ENCODE measurements at places on chromosomes 5 and 9.

DNA sequence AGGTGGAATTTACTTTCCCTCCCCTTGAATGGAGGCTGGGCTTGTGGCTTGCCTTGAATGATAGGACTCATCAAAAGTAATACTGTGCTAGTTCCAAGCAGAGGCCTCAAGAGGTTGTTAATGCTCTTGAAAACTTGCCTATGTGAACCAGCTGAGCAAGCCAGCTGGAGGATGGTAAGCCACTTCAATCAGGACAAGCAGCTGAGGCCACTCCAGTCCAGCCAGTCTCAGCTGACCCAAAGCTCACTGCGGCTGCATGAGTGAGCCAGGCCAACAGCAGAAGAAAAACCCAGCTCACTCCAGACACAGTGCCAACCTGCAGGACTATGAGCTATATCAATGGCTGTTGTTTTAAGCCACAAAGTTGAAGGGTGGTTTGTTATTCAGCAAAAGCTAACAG lies 182.8 kb downstream of the MCTP1 start:
- no peak for DNase-seq

DNA sequence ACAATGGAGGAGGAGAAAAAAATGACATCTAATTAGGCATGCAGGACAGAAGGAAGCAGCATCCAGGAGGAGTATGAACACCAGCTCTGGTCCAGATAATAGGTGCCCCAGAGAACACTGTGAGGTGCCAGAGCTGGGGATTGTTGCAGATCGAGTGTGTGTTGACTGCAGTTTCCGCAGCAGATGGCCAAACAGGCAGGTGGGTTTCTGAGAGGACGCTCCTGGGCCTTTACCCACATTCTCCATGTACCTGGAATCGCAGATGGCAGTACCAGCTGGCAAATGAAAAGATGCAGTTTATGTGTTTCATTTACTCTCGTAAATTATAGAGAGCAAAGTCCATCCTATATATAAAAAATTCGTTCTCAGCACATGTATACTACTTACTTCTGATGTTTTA lies 182.2 kb upstream of the ISL1 start:
- DNase-seq, result no peak

- no peak for DNase-seq
These were observed 76.6 kb upstream of the PAM start for GRCh38 chr5:102678267-102679058.

DNA sequence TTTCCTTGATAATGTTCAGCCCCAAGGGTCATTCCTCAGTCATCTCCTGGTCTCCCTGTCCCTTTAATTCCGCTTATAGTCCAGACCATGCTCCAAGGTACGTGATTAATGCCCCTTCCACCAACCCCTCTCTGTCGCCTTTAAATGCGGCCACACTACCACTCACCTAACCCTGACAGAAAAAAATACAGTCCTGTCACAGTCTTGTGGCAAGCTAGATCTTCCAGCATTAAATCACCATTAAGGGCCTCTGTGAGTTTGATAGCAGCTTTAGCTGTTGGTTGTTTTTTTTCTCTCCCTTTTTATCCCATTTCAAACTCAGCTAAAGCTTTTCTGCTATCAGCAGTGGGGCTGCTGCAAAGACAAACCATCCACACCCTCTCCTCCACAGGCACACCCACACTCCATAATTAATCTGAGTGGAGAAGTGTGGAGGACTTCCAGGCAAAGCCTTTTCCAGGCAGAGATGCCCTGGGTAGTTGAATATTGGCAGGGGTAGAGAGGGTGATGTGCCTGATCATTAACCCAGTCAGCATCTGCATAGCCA lies 522.7 kb upstream of the CLINT1 start:
- DNase-seq, result no peak

DNA sequence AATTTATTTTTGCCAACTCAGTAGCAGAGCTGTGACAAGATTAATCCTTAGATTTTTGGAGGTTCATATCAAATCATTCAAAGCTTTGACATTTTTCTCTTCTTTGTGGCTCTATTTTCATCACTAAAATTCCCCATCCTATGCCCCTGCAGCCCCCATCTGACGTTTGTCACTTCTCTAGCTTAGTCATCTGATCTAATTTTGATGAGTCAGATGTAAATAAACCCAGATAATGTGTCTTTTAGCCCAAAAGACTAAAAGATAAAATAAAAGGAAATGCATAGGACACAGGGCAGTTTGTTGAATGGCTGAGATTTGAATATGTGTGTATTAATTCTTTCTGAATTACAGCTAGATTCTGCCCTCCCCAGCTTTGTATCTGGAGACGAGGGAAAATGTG lies 897 bp upstream of the HSPB3 start:
- no peak for DNase-seq

DNA sequence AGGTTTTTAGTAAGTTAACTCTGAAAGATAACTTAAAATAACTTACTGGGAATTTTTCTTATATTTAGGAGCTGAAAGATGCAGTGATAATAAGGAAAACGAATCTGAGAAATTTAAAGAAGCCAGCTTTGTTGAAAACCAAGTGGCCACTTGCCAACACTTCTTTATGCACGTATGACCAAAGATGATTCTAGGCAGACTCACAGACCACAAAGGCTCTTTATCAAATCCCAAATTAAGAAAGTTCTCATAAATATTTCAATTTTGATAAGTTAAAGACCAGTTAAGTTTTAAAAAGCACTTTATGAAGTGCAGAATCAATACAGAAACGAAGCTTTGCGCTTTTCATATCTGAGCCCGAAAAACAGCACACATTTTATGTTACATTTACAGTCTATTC lies 1.5 kb downstream of the AFF4 start:
- no peak for DNase-seq

DNA sequence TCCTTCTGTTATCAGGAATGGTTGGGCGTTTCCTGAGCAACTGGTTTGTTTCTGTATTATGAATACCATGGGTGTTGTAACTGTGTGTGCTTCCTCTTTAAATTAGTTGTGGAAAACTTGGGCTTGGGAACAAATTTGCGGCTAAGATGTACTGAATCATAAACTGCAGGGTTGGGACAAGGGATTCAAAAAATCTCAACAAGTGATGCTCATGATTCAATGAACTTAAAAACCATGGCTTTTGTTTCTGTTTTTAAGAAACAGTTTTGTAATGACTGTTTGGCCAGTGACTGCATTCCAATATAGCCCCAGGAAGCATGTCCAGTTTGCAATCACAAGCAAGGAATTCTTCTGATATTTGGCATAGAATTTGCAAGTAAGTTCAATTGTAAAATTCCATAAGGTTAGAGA lies 657.5 kb upstream of the WWC1 start:
- no peak for DNase-seq

DNA sequence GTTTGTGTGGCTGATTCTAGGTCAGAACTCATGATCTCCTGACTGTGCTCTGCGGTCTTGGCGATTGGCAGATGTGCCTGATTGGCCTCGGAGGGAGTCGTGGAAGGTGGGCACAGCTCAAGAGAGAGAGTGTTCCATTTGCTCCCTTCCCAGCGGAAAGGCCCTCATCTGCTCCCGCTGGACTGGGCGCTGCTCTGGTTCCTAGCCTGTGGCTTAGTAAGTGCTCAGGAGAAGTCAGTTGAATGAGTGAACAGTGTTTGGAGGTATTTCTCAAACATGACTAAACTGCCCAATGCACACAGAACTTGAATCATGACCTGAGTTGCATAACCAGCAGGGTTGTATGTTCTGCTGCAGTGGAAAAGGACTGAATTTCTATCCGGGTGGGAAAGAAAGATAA lies 120.2 kb upstream of the PITX1 start:
- no peak for DNase-seq

Measured in stimulated activated CD4-positive, alpha-beta T cell treated with anti-CD3 and anti-CD28 coated beads, TNF-alpha, amount 100 ng/mL, for 1 hour (primary cell).